H7 (cell line): ENCODE measurements at places on chromosomes 1 and 21. TPM values are rescaled to one million over a fixed set of nuclear protein-coding genes. Genes with fewer than 3 reads are reported as not detected.

Gene RIPPLY3
- total RNA-seq = 0.52 and 0.94 TPM in 2 replicates

Gene C1QA
- total RNA-seq = not detected in 2 replicates

Gene KIF2C
- total RNA-seq = 164 and 209 TPM in 2 replicates

Gene KRTAP10-2
- not detected in 2 replicates for total RNA-seq

Gene SPRR1A
- total RNA-seq = not detected in 2 replicates

Gene SLC44A5
- 4.5 and 8.0 TPM in 2 replicates for total RNA-seq

Gene PLPP3
- 33.8 and 45.2 TPM in 2 replicates for total RNA-seq

Gene EVA1C
- total RNA-seq = 3.3 and 4.5 TPM in 2 replicates

Gene RGS13
- total RNA-seq = not detected in 2 replicates

Gene LAMC1
- total RNA-seq = 116 and 163 TPM in 2 replicates

Gene NBPF4
- not detected in 2 replicates for total RNA-seq

Gene PTGFRN
- total RNA-seq = 78.4 and 81.4 TPM in 2 replicates

Gene GPR89B
- total RNA-seq = 16.8 and 26.1 TPM in 2 replicates

Gene TEX38
- total RNA-seq = not detected in 2 replicates

Gene ASCL5
- total RNA-seq = 0.30 TPM in 1 of 2 replicates, not detected in the other

Gene SPATA21
- total RNA-seq = 0.07 TPM in 1 of 2 replicates, not detected in the other

Gene COL24A1
- total RNA-seq = 0.21 and 1.0 TPM in 2 replicates

Gene SFN
- 7.5 and 11.3 TPM in 2 replicates for total RNA-seq

Gene VHLL
- total RNA-seq = not detected in 2 replicates

Gene CDK18
- 48.3 and 52.0 TPM in 2 replicates for total RNA-seq

Gene OR2L8
- not detected in 2 replicates for total RNA-seq

Gene CYP4A22
- total RNA-seq = not detected in 2 replicates
